ENCODE measurements at places on chromosomes 5 and 9. TPM values are rescaled to one million over a fixed set of nuclear protein-coding genes. Genes with fewer than 3 reads are reported as not detected.

OLFML2A gene
- total RNA-seq: 4.7 TPM

ZDHHC12 gene
- 76.8 TPM for total RNA-seq

DND1 gene
- 0.95 TPM for total RNA-seq

SV2C gene
- 0.54 TPM for total RNA-seq

CYLC2 gene
- not detected for total RNA-seq

GRIA1 gene
- total RNA-seq: not detected

FAM221B gene
- total RNA-seq: 0.41 TPM

ACSL6 gene
- 0.38 TPM for total RNA-seq

GLIPR2 gene
- 28.1 TPM for total RNA-seq

SPATA31A3 gene
- not detected for total RNA-seq

ARAP3 gene
- 5.7 TPM for total RNA-seq

SLC2A6 gene
- total RNA-seq: 5.3 TPM

ADAMTS16 gene
- 0.10 TPM for total RNA-seq

LURAP1L gene
- 31.8 TPM for total RNA-seq

UNC13B gene
- 42.9 TPM for total RNA-seq

SPDL1 gene
- 12.5 TPM for total RNA-seq

HNRNPH1 gene
- 475 TPM for total RNA-seq

EPB41L4B gene
- 163 TPM for total RNA-seq

PCDHGA7 gene
- 1.7 TPM for total RNA-seq

POLR3G gene
- total RNA-seq: 1.5 TPM

PLK2 gene
- total RNA-seq: 24.7 TPM

RMRP gene
- total RNA-seq: 19,463 TPM

LSM11 gene
- 4.7 TPM for total RNA-seq

SLC25A2 gene
- 1.7 TPM for total RNA-seq

MPDZ gene
- 4.9 TPM for total RNA-seq

IFNB1 gene
- total RNA-seq: not detected

SLC6A19 gene
- 29.2 TPM for total RNA-seq

LEAP2 gene
- 9.9 TPM for total RNA-seq

NME5 gene
- total RNA-seq: 4.3 TPM

MVB12B gene
- total RNA-seq: 16.8 TPM

Data from mucosa of descending colon (tissue), 3 donors.